Activated effector memory CD4-positive, alpha-beta T cell treated with Interleukin-2 at 50 U/mL for 16 hours (primary cell): ENCODE measurements at places on chromosomes 7 and 10.
A peak's percentile ranks its signal among the peaks of the same experiment; 100 is the strongest.

- no peak for DNase-seq
Measured at GRCh38 chr10:78071140-78071856, 37.6 kb downstream of the RPS24 start.

DNA sequence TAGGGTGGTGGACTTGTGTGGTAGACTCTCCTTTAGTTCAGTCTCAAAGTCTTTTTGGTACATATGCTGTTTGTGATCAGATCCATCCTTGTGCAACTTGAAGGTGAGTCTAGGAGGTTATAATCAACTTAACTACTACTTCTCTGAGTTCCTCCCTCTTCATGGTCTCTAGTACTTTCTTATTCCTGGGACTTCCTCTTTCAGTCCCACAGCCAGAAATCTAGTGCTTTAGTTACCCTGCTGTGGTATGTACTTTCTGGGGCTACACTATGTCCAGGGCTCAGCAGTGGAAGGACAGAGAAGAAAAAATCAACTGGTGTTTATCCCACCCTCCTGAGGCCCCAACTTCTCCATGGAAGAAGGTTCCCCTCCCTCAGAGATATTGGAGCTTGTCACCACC, 19.4 kb upstream of the ATAD1 start:
- DNase-seq = no peak

DNA sequence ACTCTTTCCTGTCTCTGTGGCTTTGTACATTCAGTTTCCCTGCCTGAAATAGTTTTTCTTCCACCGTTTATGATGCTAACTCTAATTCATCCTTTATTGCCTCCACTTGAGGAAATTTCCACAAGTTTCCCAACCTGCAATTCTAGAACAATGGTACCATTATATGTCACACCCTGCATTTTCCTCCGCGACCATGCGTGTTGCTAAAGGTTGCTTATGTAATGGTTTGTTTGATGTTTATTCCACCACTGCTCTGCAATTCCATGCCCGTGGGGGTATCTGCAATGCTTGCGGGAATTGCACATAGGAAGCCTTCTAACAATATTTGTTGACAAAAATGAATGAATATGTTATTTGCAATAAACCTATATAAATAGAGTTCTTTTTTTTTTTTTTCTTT, 69.5 kb upstream of the ST8SIA6 start:
- DNase-seq = no peak

GRCh38 chr10:28130267-28130666, 131.4 kb upstream of the ODAD2 start:
- DNase-seq = no peak

DNA sequence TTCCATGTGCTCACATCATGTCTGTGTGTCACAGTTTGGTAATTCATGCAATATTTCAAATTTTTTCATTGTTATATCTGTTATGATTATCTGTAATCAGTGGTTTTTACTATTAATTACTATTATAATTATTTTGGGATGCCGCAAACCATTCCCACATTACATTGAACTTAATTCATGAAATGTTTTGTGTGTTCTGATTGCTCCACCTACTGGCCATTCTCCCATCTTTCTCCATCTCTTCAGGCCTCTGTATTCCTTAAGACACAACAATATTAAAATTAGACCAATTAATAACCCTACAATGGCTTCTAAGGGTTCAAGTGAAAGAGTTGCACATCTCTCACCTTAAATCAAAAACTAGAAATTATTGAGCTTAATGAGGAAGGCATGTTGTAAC, 398.5 kb downstream of the PCDH15 start:
- DNase-seq = no peak

DNA sequence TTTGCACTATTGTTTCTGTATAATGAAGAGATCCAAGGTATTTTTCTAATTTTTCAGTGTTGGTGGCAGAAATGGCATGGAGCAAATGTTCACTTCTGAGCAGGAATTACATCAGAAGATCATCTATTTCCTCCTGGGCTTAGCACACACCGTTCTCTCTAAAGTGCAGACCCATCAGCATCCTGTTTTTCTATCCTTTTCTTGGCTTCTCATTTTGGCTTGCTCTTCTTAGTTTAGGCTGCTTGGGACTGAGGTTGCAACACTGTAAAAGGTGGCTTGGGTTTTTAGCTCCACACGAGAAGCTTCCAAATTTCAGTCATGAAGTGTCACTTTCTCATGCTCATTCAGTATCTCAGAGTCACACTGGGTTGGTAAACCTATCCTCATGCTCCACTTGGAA, 79.9 kb upstream of the SMIM30 start:
- DNase-seq = no peak

DNA sequence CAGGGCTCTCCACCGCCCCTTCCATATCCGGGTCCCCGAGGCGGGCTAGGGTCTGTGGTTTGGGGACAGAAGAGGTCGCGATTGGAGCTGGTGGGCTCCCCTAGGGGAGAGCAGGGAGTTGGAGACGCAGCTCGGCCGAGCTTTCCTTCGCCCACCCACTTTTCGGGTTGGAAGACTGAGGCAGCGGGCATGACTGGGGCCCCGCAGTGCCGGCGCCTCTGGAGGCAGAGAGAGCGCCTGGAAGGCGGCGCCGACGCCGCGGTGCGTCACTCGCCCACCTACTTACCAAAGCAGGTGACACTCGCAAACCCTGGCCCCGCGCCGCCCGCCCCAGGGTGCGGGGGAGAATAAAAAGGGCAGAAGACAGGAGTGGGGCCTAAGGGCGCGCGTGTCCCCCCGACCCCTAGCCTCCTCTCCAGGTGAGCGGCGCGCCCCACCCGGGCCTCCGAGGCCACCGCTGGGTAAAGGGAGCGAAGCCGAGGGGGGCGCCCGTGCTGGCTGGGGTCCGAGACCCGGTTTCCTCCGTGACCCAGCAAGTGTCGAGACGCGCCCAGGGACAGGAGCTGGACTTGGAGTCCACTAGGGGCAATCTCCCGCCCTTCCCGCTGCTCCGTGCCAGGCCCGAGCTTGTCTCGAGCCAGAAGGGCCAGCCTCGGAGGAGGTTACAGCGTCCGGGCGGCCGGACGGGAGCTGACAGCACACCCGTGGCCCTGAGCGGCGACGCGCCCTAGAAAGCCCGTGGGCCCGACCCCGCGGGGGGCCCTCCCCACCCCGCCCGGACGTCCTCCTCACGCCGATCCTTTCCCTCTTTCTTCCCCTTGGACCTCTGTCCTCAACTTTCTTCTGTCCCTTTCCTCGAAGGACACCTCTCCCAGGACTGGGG, 34.4 kb upstream of the GRID1 start:
- peak; percentile 57 for DNase-seq

- DNase-seq = no peak
Measured at GRCh38 chr7:104482362-104483037, 154.1 kb downstream of the LHFPL3 start.

GRCh38 chr7:154644366-154644765, 358.6 kb downstream of the PAXIP1 start:
- DNase-seq = no peak

DNA sequence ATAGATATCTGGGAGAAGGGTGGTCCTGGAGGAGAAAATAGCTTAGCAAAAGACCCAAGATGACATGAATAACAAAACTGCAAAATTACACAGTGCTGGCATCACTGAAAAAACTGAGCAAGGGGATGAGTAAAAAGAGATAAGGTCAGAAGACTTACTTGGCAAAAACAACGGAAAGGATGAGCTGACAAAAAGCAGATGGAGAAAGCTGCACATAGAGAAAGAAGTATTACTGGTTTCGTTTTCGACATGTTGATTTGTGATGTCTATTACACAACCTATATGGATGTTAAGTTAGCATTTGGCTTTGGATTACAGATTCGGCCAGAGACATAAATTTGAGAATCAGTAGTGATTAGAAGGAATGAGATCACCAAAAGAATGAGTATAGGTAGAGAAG, 132.1 kb downstream of the MACC1 start:
- no peak for DNase-seq

DNA sequence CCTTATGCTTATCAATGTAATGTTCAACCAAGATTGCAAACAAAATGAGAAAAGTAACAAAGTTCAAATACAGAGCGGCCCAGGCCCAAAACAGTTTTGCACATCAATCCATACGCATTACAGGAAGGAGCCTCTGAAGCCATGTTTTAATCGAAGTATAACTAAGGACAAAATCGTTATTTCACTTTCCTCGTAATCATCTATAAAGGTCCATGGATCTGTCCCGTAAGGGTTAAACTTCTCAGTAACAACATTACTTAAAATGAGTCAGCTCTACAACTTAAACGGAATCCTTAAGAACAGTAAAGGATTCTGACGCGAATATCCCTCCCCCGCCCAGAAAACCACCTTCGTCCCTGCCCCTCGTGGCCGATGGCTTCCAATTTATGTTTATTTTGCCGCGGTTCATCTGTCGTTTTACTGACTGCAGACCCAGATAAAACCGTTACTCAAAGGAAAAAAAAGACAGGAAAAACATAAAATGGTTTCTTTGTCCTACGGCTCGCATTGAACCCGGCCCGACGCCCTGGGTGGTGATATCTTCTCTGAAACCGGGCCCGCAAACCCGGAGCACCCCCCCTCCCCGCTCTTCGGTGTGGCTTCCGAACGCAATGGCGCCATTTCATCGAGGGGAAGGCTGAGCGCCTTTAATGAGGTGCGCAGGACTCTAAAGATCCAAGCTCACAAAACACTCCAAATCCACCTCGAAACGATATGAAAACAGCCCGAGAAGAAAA, 1.1 kb downstream of the HNRNPA2B1 start:
- peak; percentile 63 for DNase-seq
